ENCODE measurements at places on chromosomes 3 and 15. TPM values are rescaled to one million over a fixed set of nuclear protein-coding genes. Genes with fewer than 3 reads are reported as not detected.

GRCh38 chr3:122987736-122988319, 39.7 kb downstream of the SEMA5B start:
- no peak for DNase-seq

DNA sequence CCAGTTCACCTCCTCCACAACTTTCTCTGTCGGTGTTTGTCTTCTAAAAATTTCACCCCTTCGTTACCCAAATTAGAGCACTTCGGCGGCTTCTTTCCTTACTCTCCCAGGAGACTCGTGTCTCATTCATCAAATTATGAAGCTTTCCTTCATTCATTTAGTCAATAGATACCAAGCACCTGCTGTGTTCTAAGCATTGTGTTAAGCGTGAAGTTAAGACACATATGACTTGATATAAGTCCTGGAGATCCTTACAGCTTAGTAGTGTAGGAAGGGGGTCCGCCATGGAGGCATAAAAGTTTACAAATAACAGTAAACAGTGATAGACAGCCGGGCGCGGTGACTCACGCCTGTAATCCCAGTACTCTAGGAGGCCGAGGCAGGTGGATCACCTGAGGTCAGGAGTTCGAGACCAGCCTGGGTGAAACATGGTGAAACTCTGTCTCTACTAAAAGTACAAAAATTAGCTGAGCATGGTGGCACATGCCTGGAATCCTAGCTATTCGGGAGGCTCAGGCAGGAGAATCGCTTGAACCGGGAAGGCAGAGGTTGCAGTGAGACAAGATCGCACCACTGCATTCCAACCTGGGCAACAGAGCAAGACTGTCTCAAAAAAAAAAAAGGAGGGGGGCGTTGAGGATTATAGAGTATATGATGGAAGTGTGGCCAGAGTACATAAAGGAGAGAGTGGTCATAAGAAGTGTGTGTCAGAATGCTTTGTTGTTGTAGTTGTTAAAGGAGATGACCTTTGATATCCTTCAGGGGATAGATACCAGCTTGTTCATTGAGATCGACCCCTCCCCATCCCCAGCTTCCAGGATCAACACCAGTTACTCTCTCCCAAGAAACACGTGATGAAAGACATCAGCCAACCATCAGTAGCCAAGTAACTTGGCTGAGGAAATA, 744 bp upstream of the CCDC32 start:
- DNase-seq = no peak

DNA sequence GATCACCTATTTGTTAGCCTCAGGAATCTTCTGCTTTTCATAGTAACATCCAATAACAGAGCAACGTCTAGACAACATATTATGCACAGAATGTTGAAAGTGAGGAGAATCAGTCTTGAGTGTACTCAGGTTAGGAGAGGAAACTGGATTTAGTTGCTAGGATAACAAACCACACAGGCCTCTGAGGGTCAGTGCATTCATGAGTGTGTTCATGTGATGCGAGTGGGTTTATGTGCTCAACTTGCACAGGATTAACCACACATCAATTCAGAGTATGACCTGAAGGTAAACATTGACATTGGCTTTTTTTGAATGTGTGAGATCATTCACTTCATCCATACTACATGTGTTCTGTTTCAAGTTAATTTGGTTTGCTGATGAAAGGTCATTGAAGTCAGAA, 287.6 kb downstream of the DIPK2A start:
- DNase-seq = peak; percentile 54

- DNase-seq = no peak
These were observed 87.4 kb upstream of the IQSEC1 start for GRCh38 chr3:13160619-13161018.

The ST8SIA2 gene
- total RNA-seq = 1.8 TPM

The KNG1 gene
- total RNA-seq = not detected

GRCh38 chr3:141059816-141060215, 8.7 kb downstream of the SPSB4 start:
- DNase-seq = no peak

DNA sequence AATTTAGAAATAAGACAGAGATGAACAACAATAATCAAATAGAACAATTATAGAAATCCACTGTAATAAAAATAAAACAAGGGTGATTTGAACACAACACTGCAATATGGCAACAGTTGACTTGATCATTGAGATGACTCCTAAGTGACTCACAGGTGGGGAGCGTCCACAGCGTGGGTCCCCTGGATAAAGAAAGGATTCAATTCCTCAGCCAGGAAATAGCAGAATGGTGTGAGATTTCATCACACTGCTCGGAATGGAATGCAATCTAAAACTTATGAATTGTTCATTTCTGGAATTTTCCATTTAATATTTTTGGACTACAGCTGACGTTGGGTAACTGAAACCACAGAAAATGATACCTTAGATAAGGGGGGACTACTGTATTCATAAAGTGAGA, 82.0 kb downstream of the CNTN3 start:
- peak; percentile 91 for DNase-seq

- DNase-seq = peak; percentile 59
These were observed 61.8 kb upstream of the SMAD3 start for GRCh38 chr15:67003586-67003985.

GRCh38 chr3:38989917-38990510, 61.7 kb downstream of the SCN11A start:
- DNase-seq = no peak

DNA sequence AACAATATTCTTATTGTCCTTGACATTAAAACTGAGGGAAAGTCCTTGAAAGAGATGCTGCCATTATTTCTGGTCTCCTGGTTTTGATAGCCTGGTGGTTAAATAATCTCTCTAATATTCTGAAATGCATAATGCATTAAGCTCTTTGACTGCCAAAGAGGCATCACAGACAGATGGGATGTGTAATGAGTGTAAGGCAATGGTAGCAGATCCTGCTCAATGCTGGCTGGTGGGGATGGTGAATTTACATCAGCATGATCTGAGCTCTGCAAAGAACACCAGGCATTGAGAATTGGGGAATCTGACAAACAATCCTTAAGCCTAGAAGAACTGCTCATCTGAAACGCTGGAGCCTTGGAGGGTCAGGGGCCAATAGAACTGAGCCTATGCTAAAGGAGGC, 528.6 kb upstream of the LMCD1 start:
- DNase-seq = no peak

The MAP1A gene
- total RNA-seq = 1.7 TPM

- no peak for DNase-seq
These were observed 177.8 kb downstream of the KLF13 start for GRCh38 chr15:31504462-31504839.

The PLAAT1 gene
- total RNA-seq = 8.1 TPM

The FEZF2 gene
- not detected for total RNA-seq

The CD96 gene
- 0.07 TPM for total RNA-seq

DNA sequence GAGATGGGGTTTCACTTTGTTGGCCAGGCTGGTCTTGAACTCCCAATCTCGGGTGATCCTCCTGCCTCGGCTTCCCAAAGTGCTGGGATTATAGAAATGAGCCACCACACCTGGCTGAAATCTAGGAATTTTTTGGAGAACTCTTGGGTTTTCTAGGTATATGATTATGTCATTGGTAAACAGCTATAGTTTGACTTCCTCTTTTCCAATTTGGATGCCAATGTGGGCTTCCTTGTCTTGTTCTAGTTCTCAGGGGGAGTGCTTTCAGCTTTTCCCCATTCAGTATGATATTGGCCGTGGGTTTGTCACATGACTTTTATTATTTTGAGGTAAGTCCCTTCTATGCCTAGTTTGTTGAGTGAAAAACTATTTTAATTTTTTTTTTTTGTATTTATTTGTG, 17.9 kb downstream of the KCNMB3 start:
- DNase-seq = no peak

- DNase-seq = peak; percentile 31
These were observed 18.0 kb upstream of the SLTM start for GRCh38 chr15:58951388-58952007.

The IMPG2 gene
- total RNA-seq = not detected

GRCh38 chr3:116671151-116671550, 38.4 kb upstream of the TUSC7 start:
- DNase-seq = no peak

The KLHDC8B gene
- total RNA-seq = 3.2 TPM

GRCh38 chr3:138206196-138206595, 19.1 kb downstream of the ARMC8 start:
- DNase-seq = no peak

The SCN11A gene
- not detected for total RNA-seq

The GPR62 gene
- total RNA-seq = 0.23 TPM

GRCh38 chr3:163541629-163542028, 1536.7 kb downstream of the SI start:
- no peak for DNase-seq

GRCh38 chr15:28086175-28086703, 12.9 kb downstream of the OCA2 start:
- DNase-seq = peak; percentile 42

DNA sequence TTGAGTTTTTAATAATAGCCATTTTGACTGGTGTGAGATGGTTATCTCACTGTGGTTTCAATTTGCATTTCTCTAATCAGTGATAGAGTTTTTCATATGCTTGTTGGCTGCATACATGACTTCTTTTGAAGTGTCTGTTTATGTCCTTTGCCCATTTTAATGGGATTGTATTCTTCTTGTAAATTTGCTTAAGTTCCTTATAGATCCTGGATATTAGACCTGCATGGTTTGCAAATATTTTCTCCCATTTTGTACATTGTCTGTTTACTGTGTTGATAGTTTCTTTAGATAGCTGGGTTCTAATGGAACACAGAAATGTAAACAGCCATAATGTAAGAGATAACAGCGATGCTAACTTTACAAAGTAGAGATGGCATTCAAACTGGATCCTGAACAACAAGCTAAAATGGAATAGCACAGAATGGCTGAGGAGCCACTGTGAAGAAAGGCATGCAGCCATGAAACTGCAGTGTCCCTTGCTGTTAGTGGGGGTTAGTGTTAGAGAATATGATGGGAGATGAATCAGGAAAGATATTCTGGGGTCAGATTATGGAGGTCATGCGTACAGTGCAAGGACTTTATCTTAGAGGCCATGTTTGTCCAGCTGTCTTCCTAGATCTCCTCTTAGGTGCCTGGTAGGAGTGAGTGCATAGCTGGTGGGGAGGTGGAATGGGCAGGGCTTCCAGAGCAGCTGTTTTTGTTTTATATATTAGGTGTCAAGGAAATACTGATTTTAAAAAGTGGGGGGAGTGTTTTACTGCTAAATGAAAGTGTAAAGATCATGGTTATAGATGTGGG, 48.1 kb downstream of the BBS4 start:
- no peak for DNase-seq

- DNase-seq = peak; percentile 91
These were observed 14.6 kb upstream of the MME start for GRCh38 chr3:155065537-155065936.

The MLH1 gene
- total RNA-seq = 56.9 TPM

The TPRG1 gene
- total RNA-seq = 0.24 TPM

Data from HT1080 (cell line).